Astrocyte of the hippocampus (primary cell): ENCODE measurements at places on chromosomes 11 and 22.

DNA sequence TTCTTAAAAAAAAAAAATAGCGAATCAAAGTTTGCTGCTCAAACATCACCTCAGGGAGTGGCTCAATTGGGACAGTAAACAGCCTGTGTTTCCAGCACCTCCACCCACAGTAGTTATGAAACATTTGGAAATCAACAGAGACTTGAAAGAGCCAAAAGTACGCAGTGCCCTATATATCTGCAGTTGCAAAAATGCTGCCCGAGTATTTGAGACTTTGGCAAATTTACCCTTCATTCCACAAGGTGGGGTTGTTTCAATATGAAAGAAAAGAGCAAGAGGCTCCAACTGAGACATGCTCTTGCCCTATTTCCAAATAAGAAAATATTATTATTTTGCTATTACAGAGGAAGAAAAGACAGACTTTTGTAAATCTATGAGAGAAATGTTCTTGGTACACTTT, 851.1 kb upstream of the RAG2 start:
- DNase-seq: peak; percentile 66

- no peak for DNase-seq
Observed at GRCh38 chr11:86969258-86969657, 14.1 kb upstream of the FZD4 start.

GRCh38 chr11:68904248-68904847, 657 bp downstream of the IGHMBP2 start:
- peak; percentile 57 for DNase-seq

GRCh38 chr11:79627281-79627680, 186.5 kb upstream of the TENM4 start:
- DNase-seq: no peak

DNA sequence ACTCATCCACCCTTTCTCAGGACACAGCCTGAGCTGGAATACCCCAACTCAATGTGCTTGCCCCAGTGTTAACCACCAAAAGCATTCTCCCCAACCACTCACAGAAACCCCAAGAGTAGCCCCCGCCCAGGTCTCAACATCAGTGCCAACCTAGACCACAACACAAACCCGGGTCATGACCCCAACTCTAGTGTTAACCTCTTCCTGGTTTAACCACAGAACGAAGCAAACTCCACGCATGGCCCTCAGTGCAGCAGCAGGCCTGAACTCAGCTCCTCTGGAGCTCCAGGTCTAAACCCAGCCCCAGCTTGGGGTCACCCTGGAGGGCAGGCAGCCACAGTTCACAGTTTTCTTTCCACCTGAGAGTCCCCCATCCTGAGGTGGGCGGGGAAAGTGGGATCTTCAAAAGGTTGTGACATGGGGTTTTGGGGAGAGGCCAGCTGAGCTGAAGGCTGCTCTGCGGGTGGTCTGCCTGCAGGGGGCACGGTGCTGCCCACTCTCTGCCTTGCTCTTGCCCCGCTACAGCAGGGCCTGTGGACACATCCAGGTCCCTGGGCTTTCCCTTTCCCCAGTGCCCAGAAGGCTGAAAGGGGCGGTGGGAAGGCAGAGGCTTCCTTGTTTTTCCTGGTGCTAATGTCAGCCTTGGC, 37.9 kb downstream of the NECTIN1 start:
- DNase-seq: no peak

DNA sequence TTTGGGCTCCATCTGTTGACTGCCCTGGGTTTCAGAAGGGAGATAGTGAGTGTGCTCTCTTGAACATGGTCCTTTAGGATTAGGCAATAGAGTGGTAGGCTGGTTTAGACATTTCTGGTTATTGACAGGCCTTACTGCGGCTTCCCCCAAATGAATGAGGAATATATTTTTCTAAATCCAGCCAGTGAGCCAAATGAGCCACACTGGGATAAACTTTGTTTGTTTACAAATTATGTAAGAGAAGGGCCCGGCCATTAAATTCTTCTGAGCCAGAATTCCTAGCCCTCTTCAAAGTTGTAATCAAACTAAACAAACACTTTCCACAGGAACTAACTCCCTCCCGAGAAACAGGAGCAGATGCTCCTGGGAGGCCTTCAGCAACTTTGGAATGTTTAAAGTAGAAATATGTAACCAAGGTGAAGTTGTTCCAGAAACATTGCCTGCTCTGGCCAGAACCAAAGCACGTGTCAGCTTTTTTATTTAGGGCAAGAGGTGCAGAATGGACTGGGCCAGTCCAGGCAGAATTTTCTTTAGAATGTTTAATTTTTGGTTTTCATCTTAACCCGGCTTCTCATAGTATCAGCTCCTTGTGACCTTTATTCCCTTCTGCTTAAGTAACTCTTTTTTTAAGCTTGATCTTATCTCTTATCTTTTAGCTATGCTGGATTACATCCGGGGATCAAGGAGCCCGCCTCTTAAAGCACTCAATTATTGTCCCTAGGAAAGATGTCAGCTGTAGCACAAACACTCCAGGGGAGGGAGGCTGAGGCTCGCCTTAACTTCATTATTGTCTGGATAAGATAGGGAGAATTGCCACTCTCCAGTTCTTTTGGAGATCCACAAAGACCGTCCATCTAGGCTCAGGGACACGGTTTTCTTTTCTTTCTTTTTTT, 28.7 kb downstream of the ZNRF3 start:
- DNase-seq: peak; percentile 55

DNA sequence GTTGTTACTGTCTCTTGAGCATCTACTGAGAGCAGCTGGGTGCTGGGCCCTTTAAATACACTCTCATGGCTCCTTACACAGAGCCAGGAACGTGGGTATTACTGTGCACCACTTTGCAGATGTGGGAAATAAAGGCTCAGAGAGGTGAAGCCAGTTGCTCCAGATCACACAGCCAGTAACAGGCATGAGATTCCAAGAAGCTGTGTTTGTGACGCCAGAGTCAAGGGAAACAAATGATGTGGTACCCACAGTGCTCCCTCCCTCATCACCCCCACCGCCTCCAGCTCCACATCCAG, 1.4 kb upstream of the PRDM11 start:
- no peak for DNase-seq

DNA sequence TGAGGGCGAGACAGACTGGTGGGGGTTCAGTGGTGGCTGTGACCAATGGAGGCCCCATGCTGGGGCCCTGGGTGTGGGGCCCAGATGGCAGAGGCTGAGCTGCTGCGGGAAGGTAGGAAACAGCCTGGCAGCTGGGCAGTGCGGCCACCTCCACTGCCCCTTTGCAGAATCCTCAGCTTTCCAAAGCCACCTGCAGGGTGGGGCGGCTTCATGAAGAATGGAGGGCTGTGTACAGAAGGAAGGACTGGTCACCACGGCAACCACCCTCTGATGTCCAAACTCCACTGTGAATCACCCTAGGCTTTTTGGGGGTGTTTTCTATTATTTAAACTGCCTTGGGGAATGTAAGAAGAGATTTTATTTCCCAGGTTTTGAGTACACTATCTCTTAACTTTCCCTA, 166.3 kb upstream of the NAV2 start:
- DNase-seq: no peak

- DNase-seq: peak; percentile 23
Observed at GRCh38 chr11:12556155-12556554, 118.1 kb upstream of the TEAD1 start.

DNA sequence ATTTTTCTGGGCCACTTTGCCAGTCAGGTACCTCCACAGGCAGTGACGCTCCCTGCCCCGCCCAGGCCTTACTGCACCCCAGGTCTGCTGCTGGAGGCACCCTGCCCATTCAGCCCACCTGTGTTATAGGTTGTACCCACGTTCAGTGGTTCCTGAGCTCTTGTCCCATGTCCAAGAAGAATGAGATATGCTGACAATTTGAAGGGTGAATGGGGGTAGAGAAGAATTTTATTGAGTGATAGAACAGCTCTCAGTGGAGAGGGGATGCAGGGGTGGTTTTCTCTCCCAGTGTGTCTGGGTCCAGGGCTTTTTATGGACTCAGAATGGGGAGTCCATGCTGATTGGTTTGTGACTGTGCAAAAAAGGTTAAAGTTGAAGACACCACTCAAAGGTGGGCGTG, 149.7 kb downstream of the LDLRAD3 start:
- no peak for DNase-seq

DNA sequence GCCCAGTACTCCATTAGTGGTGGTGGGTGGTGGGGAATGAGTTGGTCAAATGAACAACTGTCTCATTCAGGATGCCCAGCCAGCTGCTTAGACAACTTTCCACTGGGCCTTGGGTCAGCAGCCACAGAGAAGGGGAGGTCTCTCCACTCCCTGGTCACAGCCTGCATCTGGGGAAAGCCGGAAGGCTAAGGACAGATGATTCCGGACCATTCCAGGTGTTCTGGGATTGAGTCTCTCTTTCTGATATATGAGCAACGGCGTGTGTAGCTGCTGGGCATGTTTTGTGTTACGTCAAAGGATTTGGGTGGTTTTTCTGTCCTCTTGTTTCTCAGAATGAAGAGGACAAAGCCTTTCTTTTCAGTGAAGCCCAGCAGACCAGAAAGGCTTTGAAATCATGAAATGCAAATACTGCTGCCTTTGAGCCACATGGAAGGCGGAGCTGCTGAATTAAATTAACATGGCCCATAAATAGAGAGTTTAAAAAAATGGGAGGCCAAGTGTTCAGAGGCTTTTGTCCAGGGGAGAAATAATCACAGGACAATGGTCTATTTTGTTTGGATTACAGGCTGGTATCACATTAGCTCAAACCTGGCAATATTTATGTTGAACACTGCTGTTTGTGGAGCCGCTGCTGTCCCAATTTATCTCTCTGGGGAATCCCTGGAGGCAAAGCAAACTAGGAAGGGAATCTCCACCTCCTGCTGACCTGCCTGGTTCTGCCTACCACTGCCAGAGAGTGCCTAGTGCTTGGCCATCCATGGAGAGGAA, 234.4 kb upstream of the E2F8 start:
- peak; percentile 34 for DNase-seq

GRCh38 chr22:50622723-50623327, 5.1 kb downstream of the ARSA start:
- no peak for DNase-seq

- DNase-seq: peak; percentile 22
Observed at GRCh38 chr11:121881806-121882205, 234.2 kb downstream of the BLID start.

- peak; percentile 39 for DNase-seq
Observed at GRCh38 chr22:19103880-19104821, 18.1 kb downstream of the DGCR2 start.

GRCh38 chr11:134630861-134631260, 218.8 kb upstream of the B3GAT1 start:
- no peak for DNase-seq

GRCh38 chr11:14073849-14074476, 111.4 kb downstream of the SPON1 start:
- DNase-seq: no peak

DNA sequence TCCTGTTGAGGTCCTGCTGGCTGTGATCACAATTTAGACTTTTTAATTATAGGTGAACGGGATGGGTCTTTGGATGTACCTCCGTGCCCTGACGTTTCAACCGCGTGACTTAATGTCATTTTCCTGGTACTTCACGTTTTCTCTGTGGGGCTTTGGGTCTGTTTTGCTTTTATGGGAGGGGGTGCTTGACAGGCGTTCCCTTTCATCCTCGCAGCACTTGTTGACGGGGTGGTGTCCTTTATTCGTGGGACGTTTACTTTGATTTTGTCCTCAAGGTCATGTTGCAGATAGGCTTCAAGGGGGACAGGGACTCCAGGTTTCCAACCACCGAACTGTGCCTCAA, 994 bp downstream of the PPP6R3 start:
- DNase-seq: no peak

DNA sequence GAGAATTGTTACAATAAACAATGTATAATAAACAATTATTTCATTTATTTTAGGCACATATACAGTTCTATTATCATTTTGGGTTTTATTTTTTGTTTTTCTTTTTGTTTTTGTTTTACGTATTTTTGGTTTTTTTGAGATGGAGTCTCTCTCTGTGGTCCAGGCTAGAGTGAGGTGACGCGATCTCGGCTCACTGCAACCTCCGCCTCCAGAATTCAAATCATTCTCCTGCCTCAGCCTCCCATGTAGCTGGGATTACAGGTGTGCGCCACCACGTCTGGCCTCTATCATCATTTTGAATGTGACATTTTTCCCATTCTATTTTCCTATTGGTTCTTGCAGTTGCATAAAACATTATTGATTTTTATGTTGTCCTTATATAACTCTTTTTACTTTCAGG, 20.4 kb upstream of the OR52A1 start:
- DNase-seq: no peak

- no peak for DNase-seq
Observed at GRCh38 chr22:49704345-49705215, 123.1 kb downstream of the BRD1 start.

DNA sequence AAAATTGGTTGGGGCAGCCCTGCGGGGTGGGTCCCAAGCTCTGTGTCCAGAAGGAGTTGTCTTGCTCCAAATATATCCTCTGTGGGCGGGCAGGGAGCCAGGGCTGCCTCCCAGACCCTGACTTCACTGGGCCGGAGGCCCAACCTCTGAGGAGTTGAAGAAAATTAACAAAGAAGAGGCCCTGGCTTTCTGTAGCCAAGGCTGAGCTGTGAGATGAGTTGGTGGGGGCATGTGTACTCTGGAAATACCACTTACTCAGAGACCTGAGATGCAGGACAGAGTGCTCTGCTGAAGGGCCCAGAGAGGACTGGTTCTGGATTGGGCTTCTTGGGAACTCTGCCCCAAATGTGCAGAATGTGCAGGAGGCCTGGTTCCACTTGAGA, 96.3 kb downstream of the SWAP70 start:
- DNase-seq: peak; percentile 96

DNA sequence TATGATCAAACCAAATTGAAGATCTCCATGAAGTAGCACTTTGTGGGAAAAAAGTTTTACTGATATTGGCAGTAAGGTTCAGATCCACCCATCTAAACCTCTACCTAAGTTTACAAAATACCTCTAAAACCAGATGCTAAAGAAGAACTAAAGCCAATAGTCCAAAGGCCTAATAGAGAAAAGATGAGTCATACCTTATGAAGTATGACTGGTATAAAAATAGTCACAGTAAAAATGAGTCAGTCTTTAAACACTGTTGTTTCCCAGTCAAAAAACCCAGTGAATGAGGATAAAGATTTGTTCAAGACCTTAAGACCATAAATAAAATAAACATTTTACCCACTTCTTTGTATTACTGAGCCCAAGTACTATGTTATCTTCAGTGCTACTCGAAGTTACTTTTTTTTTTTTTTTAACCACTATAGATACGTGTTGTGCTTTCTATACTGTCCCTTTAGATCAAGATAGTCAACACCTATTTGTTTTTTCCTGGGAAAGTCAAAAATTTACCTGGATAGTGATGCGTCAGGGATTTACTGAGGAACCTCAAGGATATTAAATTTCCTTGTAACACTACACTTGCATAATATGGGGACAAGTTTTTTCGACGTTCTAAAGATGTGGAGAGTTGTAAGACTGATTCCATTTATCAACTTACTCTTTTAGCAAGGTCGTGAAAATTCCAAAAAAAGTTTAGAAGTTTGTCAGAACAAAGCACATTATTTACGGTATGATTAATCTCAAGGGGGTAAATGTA, 87.3 kb downstream of the CCDC73 start:
- DNase-seq: peak; percentile 40
